ENCODE measurements at places on chromosomes 12 and 14. TPM values are rescaled to one million over a fixed set of nuclear protein-coding genes. Genes with fewer than 3 reads are reported as not detected.

GRCh38 chr12:53808023-53808705, 56.4 kb upstream of the CISTR start:
- DNase-seq = no peak

GRCh38 chr12:65642061-65642661, 182.1 kb upstream of the HMGA2 start:
- DNase-seq = no peak

ART4 gene
- polyA plus RNA-seq = 0.60 TPM

EXOC3L4 gene
- 4.7 TPM for polyA plus RNA-seq

DNA sequence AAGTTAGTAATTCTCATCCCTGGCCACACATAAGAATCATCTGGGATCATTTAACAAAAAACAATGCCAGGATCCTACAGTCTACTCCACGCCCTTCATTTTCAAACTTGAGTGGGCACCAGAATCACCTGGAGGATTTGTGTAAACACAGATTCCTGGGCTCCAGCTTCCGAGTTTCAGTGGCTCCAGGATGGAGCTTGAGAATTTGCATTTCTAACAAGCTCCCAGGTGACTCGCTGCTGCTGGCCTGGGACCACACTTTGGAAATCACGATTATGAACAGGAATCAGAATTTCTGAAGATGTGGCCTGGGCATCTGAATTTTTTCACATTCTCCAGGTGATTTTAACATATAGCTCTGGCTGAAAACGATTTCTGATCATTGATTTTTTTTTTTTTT, 234.8 kb downstream of the CACNA1C start:
- DNase-seq = no peak

- no peak for DNase-seq
These were observed 30.5 kb downstream of the USP44 start for GRCh38 chr12:95520816-95521215.

CISTR gene
- polyA plus RNA-seq = not detected
